ENCODE measurements at places on chromosomes 3 and 15.

- no peak for DNase-seq
Observed at GRCh38 chr3:60101621-60102020, 1051.8 kb upstream of the CFAP20DC start.

DNA sequence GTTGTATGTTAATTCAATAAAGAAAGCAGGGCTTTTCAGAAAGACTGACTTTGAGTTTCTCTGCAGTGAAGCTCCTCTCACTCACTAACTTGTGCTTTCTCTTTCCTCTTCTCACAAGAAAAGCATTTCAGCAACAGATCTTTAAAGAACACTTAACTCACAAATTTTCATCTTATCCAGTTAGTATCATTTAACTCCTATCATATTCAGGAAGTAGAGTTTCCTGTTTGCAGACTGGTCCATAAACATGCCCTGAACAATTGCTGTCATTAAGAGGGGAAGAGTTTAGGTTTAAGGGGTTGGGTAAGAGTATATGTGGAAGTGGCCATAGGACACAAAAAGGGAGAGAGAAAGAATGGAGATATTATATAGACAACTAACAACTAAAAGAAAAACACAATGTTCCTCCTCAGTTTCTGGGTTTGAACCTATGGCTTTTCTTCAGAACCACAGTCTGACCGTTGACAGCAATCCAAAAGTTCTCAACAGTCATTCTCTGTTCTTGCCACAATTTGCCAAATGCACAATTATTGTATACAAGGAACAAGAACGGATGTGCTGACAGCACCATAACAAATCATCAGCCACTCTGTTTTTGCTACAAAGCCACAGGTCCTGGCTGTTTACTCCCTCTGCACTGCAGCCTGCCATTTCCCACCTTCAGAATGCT is 63.9 kb downstream of the CHAC1 start:
- no peak for DNase-seq

- no peak for DNase-seq
Observed at GRCh38 chr3:169278667-169279066, 384.8 kb downstream of the MECOM start.

DNA sequence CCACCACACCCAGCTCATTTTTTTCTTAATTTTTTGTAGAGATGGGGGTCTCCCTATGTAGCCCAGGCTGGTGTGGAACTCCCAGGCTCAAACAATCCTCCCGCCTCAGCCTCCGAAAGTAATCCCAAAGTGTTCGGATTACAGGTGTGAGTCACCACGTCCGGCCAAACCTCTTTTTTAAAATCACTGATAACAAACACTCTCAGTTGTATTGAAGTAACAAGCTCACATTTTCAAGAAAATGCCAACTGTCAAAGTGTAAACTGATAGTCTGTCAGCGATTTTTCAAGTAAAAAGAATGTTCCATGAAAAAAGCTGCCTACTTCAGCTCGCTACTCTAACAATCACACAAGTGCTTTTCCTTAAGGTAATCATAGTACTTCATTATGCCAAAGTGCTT is 33.4 kb downstream of the UBXN7 start:
- DNase-seq, result no peak

- DNase-seq, result no peak
Observed at GRCh38 chr15:47066392-47066791, 650.9 kb upstream of the SEMA6D start.

Measured in NCI-H446 treated with DMSO at 0.1 percent for 48 hours (cell line).